Stomach (tissue), 19 donors: ENCODE measurements at places on chromosomes 13 and 19. TPM values are rescaled to one million over a fixed set of nuclear protein-coding genes. Genes with fewer than 3 reads are reported as not detected.
A peak's percentile ranks its signal among the peaks of the same experiment; 100 is the strongest.

- DNase-seq, result peak; percentile 10
Measured at GRCh38 chr19:19749908-19750841, 17.3 kb upstream of the ZNF14 start.

PGLYRP2 gene
- total RNA-seq, result not detected

- peak; percentile 19 for DNase-seq
Measured at GRCh38 chr19:40303765-40304164, 18.6 kb upstream of the AKT2 start.

DNA sequence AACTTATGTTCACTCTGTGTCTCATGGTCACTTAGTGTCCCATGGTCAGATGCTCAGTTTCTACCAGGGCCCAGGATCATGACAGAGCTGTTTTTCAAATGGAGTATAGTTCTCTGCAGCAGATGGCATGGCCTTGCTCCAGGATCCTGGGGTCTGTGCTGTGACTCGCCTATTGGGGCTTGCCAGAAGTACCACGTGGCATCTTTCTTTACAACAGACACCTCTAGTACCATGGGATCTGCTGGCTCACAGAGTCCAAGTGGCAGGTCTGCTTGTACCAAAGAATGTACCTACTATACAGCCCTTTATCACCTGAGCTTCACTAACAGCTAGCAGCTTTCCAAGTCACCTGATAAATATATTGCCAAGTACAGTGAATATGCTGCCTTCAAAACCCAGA is 6.0 kb upstream of the RNF6 start:
- no peak for DNase-seq

DNA sequence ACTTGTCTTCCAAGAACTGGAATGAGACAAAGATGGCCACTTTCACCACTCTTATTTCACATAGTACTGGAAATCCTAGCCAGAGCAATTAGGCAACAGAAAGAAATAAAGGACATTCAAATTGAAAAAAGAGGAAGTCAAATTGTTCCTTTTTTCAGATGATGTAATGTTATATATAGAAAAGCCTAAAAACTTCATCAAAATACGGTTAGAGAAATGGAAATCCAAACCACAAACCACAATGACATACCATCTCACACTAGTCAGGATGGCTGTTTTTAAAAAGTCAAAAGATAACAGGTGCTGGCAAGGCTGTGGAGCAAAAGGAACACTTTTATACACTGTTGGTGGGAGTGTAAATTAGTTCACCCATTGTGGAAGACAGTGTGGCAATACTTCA is 113.3 kb upstream of the SPRY2 start:
- DNase-seq, result peak; percentile 30

DNA sequence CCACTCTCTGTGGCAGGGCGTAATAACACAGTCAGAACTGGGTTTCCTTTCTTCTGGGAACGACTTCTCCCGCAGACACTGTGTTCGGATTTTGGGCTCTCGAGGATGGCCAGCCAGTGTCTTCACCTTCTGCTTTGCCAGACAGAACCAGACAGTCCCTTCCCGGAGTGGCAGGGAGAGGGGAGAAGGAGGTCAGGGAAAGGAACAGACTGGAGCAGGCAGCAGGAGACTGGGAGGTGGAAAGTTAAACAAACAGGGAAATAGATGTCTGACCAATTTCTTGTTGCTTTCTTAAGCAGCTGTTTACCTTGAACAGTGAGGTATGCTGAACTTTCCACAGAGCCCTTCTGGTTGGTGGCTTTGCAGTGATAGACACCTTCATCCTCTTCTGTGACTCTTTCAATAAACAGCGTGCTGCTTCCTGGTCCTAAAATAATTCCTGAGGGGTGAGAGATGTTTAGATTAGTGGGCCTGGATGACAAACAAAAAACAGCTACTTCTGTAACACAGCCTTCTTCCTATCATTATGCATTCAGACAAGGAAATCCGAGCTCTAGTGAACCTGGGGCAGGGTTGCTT is 137.6 kb downstream of the FLT1 start:
- DNase-seq, result no peak

- DNase-seq, result no peak
Measured at GRCh38 chr13:107234319-107235073, 666.6 kb upstream of the ARGLU1 start.

- DNase-seq, result no peak
Measured at GRCh38 chr19:41910992-41911888, 17.0 kb downstream of the ERFL start.

- DNase-seq, result no peak
Measured at GRCh38 chr19:17097593-17098126, 22.1 kb downstream of the MYO9B start.

DNA sequence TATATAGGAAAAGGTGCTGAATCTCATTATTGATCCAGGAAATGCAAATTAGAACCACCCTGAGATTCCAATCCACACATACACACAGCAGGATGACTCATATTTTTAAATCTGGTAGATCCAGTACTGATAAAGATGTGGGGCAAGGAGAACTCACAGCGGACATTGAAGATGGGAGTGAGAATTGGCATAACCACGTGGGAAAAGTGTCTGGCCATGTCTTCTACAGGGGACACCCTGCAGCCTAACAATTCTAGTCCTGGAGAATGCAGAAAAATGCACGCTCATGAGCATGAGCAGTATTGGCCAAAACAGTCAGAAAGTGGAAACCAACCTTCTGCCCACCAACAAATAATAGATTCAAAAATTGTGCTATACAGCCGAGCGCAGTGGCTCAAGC is 13.5 kb upstream of the BCL3 start:
- no peak for DNase-seq

TLE2 gene
- total RNA-seq, result 77.6 TPM

- peak; percentile 53 for DNase-seq
Measured at GRCh38 chr13:65926750-65927171, 1303.4 kb downstream of the PCDH9 start.

DNA sequence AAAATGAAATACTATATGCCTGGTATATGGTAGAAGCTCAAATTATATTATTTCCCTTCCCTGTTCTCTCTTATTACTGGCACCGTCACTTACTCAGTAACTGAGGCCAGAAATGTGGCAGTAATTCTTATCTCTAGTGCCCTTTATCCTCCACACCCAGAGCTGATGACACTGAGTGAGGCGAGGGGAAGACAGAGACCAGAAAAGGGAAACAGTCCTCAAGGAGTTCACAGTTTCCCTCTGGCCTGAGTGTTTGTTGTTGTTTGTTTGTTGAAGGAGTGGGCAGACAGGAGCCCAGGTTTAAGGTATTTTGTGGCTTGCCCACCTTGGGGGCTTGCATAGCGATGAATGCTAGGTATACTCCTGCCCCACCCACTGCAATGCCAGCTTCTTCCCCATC is 101.5 kb upstream of the FNDC3A start:
- no peak for DNase-seq

DNA sequence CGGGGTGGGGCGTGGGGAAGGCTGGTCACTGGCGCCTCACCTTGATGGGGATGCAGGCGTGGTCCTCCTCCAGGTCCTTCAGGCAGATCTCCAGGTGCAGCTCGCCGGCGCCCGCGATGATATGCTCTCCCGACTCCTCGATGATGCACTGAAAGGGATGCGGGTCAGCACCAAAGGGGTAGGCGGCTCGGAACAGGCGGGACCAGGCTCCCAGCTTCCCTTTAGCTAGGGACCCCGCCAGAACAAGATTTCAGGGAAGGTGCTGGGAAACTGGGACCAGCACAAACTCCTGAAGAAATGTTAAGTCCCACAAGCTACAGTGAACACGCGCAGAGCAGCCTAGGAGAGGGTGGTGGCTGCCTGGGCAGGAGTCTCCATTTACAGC is 6.0 kb downstream of the EEF2 start:
- DNase-seq, result no peak

ZNF681 gene
- total RNA-seq, result 3.5 TPM

BLOC1S3 gene
- 18.7 TPM for total RNA-seq

- no peak for DNase-seq
Measured at GRCh38 chr13:111559612-111560403, 239.4 kb downstream of the TEX29 start.

- DNase-seq, result no peak
Measured at GRCh38 chr13:72985610-72986009, 73.2 kb upstream of the KLF5 start.

KLK4 gene
- total RNA-seq, result not detected

DNA sequence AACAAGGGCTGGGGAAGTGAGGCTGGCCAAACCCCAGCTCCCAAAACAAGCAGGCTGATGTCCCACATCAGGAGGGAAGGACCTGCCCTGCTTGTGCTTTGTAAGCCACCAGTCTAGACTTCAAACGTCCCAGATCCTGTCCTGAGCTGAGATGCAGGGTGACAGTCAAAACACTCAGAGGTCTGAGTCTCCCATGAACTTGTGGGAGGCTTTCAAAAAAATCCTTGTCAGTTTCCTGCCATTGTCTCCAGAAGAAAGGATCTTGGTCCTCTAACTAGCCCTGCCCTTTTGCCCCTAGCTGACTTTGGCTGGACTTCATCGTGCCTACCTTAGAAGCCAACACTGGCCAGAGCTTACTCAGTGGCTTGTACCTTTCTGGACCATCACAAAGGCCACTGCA is 43.3 kb downstream of the DZIP1 start:
- DNase-seq, result no peak

- DNase-seq, result no peak
Measured at GRCh38 chr19:37809366-37809765, 30.0 kb upstream of the ZNF573 start.

GRCh38 chr13:23087880-23088279 is 92.9 kb upstream of the SGCG start:
- DNase-seq, result peak; percentile 23

PINLYP gene
- not detected for total RNA-seq

KLHL1 gene
- 0.37 TPM for total RNA-seq

MAMSTR gene
- not detected for total RNA-seq

CLDN10 gene
- total RNA-seq, result not detected

DNA sequence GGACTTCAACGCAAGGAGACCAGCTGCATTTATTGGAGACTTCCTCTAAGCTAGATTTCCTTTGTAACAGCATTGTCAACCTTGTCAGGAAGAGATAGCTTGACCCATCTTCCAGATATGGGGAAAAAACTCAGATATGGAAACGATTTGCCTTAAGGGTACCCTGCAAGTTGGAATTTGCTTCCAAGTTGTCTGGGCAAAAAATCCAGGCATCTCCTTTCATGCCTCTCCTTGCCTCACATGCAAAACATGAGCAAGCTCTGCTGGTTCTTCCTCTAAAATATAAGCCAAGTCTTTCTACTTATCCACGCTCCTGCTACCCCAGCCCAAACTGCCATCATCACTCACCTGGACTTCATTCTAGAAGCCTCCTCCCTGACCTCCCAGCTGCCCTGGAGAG is 6.4 kb upstream of the DNMT1 start:
- DNase-seq, result no peak

DNA sequence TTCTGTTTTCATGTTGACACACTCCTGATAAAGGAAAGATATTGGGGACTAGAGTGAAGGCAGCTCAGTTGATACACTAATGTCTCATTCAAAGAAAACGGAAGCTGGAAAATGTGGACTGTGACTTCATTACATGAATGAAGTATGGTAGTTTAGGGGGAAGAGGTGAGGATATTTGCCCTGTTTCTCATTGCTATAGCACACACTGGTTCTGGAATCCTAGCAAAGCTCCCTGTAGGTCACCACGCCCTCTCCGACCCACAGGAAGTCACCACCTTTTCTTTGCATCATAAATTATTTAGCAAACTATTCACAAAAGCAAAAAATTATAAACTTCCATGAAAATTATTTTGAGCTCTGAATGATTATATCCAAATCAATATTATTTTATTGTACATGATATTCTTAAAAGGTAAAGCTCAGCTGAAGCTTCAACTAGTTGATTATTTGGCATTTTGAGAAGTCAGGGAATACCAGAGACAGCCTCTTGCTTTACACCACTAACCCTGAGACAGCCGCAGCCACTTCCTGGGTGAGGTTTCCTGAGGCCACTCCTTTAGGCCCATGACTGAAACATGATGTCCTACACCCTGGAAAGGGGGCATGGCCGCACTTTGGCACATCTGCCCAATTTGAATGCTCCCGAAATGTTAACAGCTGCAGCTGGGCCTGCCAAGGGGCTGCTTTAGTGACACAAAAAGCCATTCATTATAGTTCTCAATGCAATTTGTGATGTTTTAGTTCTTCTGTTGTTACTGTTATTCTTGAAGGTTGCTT is 50.0 kb upstream of the WDFY2 start:
- peak; percentile 21 for DNase-seq

KIR2DL1 gene
- not detected for total RNA-seq

DLL3 gene
- total RNA-seq, result not detected

DNA sequence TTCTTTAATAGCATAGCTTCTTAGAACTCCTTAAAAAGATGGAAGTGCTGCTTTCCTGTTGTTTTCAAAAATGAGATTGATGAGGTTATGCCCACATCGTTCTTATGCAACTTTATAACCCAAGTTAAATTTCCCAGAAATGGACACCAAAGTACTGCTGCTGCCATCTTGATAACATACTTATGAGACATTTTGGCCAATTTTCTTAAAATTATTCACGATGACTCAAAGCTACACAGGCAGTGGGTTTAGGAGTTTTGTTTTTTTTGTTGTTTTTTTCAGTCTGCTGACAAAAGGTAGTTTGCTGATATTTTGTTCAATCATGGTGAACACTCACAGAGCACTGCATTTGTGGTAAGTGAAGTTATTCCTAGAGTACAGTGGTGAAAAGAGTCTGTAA is 54.9 kb upstream of the RFC3 start:
- no peak for DNase-seq

ONECUT3 gene
- not detected for total RNA-seq

ZNF345 gene
- 9.9 TPM for total RNA-seq

GRCh38 chr19:46126086-46126580 is 1.6 kb upstream of the IGFL3 start:
- no peak for DNase-seq

- no peak for DNase-seq
Measured at GRCh38 chr13:98824376-98825160, 72.1 kb upstream of the SLC15A1 start.

- no peak for DNase-seq
Measured at GRCh38 chr13:74678308-74678965, 544.2 kb upstream of the KLF12 start.

KRTDAP gene
- not detected for total RNA-seq

FAM32A gene
- 101 TPM for total RNA-seq

DNA sequence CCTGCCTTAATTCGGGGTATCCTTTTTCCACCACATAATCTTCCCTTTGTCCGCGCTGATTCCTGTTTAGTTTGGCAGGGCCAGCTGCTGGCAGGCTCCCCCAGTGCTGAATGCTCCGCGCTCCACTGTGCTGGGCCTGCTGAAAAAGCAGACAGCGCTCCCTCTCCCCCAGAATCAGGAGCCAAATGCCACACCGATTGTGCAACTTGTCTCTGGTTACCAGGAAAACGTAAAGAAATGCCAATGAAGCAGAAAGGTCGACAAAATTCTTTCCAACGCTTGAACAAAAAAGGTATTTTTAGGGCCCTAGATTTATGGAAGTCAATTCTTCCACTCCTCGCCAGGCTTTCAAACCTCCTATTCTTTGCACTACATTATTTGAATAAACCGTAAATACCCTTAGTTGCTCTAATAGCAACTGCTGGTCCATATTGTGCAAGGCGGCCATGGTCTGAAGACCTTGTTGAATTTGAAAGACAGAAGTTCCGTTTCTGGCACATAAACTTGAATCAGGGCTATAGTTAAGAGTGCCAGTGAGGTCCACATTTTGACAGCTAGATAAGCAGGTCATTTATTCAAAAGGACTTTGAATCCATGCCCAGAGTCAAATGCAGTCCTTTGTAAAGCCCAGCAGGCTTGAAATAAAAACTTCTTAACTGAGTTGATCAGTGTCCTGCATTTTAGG is 206.7 kb upstream of the RFC3 start:
- DNase-seq, result peak; percentile 63
